ENCODE measurements at places on chromosomes 13 and 19.

- DNase-seq, result no peak
Measured at GRCh38 chr19:19420570-19421298, 15.3 kb downstream of the GATAD2A start.

DNA sequence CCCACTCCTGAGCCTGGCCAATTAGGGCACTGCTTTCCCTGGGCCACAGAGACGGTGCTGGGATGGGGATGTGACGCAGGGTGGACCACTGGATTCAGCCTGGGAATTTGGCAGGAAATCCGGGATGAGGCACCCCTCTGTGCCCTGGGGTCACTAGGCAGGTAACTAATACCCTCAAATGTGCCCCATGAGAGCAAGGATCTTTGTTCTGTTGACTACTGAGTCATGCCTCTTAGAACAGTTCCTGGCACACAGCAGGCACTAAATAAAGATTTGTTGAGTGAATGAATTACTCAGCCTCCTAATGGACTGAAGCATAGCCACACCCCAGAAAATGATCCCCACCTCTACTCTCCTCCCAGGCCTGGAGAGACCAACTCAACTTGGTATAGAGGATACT, 15.9 kb downstream of the OPA3 start:
- no peak for DNase-seq

DNA sequence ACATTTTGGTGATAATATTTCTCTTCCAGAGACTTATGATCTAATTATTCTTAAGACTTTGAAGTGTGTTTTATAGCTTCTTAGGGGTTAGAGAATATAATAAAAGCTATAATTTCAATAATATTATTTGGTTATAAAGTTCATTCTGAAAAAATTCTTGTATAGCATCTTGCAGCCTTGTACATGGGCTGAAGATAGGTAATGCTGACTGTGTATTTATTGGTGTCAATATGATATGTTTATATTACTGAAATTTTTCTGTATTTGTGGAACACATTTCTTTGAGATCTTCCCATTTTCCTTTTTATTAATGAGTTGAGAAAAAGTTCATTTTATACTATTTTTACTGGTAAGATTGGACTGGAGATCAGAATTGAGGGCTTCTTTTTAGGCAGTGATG, 87.8 kb downstream of the TDRD3 start:
- no peak for DNase-seq

GRCh38 chr13:19864746-19865309, 1.4 kb upstream of the ZMYM5 start:
- no peak for DNase-seq

- DNase-seq, result no peak
Measured at GRCh38 chr13:83906240-83906820, 24.1 kb upstream of the SLITRK1 start.

GRCh38 chr13:66069570-66069969, 1160.6 kb downstream of the PCDH9 start:
- DNase-seq, result no peak

GRCh38 chr13:111857846-111858560, 208.9 kb upstream of the SOX1 start:
- no peak for DNase-seq

DNA sequence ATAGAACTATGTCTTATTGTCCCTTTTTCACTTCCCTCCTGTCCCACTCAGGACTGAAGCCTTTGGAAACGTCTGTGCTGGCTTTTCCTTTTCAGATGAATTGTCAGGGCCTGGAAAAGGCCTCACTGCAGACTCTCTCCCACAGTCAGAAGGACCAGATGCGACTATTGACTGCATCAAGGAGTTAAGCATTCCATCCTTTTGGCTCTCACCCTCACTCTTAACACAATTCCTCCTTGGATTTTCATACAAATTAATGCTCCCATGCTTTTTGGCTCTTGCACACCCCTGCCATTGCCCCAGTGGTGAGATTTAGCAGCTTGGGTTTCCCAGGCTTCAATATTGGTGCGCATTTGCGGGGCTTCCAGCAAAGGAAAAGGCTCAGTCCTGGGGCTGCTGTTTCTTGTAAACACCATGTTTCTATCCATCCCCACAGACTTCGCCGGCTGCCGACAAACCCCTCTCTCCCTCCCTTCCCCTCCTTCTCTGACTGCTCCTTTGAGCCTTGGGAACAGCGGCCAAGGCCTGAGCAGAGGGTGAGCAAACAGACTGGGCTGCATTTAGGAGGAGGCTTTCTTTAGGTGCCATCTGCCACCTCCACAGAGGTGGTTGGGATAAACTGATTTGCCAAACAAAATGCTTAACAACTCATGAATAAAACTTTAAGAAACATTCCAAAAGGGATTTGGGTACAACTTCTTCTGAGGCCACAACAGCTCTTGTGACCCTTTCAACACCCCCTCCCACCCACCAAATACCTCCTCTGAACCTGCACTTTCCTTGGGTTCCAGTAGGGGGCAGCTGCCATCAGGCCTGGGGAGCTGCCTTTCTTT, 48.6 kb upstream of the PCDH8 start:
- DNase-seq, result no peak

DNA sequence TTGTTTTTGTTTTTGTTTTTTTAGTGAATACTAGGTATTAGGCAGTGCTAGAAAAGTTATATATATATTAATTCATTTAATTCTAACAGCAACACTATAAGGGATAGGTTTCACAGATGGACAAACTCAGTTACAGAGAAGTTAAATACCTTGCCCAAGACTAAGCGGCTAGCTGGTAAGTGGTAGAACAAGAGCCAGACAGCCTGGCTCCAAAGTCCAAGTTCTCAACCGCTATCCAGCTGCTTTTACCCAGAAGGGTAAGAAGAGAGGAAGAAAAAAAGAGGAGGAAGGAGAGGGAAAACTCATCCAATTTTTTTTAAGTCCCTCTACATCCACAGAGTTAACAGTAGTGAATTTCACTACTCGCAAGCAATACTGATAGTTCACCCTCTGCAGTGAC, 217.0 kb downstream of the SPRY2 start:
- no peak for DNase-seq

GRCh38 chr19:39826311-39826945, 7.5 kb downstream of the DYRK1B start:
- no peak for DNase-seq

- DNase-seq, result no peak
Measured at GRCh38 chr19:13976446-13976845, 24.1 kb downstream of the DCAF15 start.

DNA sequence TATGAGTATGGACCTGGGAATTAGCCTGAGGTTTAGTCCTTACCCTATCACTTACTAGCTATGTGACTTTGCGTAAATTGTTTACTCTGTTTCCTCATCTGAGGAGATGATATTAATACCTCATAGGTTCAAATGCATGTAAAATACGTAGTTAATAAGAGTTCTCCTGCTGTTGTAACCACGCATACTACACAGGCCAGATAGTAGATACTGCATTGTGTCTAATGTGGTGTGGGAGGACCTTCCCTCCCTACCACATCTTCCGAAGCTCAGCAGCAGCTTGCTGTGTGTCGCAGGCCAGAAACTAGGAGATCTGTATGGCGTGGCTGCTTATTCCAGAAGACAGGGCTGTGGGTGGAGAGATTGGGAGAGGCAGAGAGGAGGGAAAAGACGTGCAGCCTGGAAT, 23.0 kb downstream of the GTF2F2 start:
- DNase-seq, result no peak

DNA sequence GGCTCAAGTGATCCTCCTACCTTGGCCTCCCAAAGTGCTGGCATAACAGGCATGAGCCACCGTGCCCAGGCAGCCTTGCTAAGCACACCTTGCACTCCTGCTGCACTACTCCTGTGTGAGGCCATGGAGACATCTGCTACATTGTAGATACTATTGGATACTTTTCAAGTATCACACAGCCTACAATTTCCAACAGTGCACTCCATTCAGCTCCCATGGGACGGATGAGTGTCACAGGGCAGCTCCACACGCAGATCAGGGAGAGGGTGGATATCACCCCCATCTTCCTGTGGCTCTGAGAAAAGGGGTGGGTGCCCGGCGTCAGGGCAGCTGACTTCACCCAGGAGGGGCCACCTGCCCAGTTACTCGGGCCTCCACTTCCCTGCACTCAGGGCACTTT, 39.1 kb upstream of the CCNE1 start:
- DNase-seq, result no peak

- no peak for DNase-seq
Measured at GRCh38 chr13:84645196-84646012, 763.1 kb upstream of the SLITRK1 start.

DNA sequence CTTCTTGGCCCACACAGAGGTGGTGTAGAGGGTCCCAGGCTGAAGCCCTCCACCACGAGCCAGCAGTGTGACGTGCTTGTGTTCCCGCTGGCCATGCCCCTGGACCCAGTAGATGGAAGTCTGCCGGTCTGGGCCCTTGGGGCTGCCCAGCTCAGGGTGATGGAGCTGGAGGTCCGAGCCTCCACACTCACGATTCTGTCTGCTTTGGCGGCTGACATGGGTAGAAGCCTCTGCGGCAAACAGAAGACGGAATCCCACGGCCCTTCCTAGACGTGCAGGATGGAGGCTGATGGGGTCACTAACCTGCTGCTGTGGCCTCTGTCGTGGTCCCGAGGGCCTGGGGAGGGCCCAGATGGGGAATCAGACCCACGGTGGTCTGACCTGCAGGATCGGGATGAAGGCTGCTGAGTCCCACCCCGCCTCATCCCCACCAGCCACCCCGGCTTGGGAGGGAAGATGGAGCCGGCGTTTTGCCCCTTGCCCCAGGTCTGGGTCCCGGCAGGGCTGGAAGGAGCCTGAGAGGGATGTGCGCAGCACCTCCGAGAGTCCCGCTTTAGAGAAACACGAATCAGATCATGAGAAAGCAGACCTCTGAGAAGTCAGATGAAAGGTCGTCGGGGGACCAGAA, 4.4 kb downstream of the TMEM86B start:
- DNase-seq, result no peak

- no peak for DNase-seq
Measured at GRCh38 chr13:60111691-60112090, 52.0 kb downstream of the DIAPH3 start.

GRCh38 chr13:43797869-43798268, 11.1 kb upstream of the ENOX1 start:
- DNase-seq, result no peak

GRCh38 chr19:478236-478903, 17.5 kb upstream of the SHC2 start:
- no peak for DNase-seq

DNA sequence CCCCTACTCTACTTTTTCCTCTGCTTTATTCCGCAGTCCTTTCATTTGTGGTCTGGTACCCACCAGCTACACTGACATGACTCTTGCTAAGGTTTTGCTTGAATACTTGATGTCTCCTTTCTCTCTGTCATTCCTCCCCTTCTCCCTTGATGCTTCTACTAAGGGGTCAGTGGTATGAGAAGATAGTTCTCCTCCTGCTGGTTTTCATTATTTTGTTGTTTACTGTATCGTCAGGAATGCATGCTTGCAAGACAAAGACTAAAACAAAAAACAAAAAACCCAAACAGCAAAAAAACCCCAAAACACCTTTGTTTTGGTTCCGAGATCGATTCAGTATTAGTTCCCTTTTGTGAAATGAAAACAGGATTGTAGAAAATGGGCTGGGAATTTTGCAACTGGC, 59.5 kb downstream of the PCCA start:
- no peak for DNase-seq

DNA sequence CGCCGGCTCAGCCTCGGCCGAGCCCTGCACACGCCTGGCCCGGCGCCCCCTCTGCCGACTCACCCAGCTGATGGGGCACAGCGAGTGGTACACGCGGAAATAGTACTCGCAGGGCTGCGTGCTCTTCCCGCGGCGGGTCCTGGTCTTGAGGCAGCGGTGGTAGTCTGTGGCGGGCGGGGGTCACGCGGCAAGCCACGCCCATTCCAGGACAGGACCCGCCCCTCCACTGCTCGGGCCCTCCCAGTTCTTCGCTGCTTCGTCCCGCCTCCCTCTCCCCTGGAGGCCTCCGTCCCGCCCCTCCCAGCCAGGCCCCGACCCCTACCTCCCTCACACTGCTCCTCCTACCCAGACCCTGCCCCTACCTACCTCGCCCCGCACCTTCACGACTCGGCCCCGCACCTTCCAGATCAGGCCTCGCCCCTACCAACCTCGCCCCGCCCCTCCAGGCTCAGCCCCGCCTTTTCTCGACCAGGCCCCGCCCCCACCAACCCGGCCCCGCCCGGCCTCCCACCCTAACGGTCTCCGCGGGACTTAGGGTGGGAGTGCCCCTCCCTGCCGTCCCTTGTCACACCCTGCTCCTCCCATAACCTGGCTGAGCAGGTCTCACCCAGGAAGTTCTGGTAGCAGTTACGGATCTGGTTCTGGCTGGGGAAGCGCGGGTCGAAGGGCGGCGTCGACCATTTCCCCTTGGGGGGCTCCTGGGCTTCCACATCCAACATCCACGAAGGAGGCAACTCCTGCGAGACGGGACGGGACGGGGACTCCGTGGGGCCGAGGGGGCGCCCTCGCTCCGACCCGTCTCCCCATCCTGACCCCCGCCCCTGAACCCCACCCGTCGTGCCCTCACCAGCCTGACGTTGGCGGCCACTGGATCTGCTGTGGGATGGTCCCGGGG, 469 bp downstream of the COX6B2 start:
- peak; percentile 75 for DNase-seq

DNA sequence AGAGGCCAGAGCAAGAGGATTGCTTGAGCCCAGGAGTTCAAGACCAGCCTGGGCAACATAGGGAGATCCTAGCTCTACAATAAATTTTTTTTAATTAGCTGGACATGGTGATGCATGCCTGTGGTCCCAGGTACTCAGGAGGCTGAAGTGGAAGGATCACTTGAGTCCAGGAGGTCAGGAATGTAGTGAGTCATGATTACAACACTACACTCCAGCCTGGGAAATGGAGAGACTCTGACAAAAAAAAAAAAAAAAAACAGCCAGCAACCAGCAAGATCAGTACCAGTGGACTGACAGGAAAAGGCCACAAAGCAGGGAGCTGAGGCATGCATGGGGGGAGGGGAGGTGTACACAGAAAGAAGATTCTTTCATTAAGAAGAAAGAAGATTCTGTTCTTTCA, 52.7 kb upstream of the RFXAP start:
- DNase-seq, result no peak

DNA sequence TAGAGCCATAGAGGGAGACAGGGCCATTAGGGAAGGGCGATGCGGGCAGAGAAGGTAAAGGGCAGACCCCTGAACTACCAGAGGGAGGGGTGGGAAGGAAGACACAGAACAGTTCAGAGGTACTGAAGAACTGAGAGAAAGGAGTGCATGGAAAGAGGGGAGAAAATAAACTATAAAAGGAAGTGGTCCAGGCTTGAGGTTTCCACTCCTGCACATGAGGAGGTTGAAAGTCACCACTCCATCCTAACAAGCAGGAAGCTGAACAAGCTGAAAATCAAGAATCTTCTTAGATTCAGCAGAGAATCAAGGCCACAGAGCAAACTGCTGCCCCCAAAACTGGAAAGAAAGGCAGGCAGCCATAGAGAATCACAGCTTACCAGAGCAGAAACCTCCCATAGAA, 45.1 kb downstream of the MIPEP start:
- DNase-seq, result no peak

- no peak for DNase-seq
Measured at GRCh38 chr13:44932171-44932849, 57.0 kb downstream of the NUFIP1 start.

GRCh38 chr19:3821156-3821555, 35.0 kb upstream of the MATK start:
- DNase-seq, result no peak

Measured in stimulated activated naive CD4-positive, alpha-beta T cell (primary cell).